NCI-H524 treated with DMSO at 0.1 percent for 48 hours (cell line): ENCODE measurements at places on chromosomes 5 and 9.

- DNase-seq, result no peak
Observed at GRCh38 chr9:31166516-31166915, 1217.9 kb upstream of the ACO1 start.

DNA sequence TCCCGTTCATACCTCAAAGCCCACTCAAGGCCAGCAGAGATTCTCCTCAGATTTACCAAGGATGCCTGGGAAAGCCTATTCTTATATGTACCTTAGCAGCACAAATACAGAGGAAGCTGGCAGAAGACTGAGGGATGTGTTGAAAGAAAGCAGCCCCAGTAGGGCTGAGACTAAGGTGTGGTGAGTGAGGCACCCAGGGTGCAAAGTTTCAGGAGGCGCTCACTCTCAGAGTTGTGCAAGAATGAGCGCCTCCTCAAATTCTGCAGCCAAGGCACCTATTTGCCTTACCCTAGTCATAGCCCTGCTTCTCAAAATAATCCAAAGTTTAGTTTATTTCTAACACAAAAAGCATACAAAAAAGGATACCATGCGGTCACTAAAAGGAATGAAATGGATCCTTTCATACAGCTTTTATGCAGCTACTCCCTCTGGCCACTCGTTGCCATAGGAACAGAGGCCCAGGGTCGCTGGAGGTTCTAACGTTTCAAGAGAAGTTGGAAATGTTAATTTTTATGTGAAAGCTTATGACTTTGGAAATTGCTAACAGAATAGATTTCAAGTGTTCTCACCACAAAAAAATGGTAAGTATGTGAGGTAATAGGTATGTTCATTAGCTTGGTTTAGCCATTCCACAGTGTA lies 79.7 kb upstream of the SMIM23 start:
- no peak for DNase-seq

- DNase-seq, result no peak
Observed at GRCh38 chr5:148836272-148837250, 10.2 kb downstream of the ADRB2 start.

- no peak for DNase-seq
Observed at GRCh38 chr5:150625164-150625535, 15.3 kb upstream of the SYNPO start.

DNA sequence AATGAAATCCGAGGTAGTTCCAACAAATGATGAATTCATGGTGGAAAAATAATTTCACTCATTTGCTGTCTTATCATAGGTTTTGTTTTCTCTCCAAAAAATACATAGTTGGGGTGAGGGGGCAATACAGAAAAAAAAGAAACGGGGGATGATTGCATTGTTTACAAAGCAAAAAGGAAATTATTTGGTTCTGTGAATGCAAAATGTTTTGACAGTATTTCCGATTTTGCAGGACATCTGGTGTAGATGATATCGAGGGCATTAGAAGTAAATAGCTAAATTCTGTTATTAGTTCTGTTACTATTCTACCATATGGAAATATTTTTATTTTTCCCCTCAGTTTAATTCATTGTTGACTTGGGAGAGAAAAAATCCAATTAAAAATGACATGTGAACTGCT lies 201.7 kb downstream of the MARCHF11 start:
- DNase-seq, result no peak

GRCh38 chr5:83844449-83845068 lies 123.9 kb upstream of the HAPLN1 start:
- no peak for DNase-seq

- DNase-seq, result no peak
Observed at GRCh38 chr5:179823937-179824744, 3.4 kb downstream of the SQSTM1 start.

DNA sequence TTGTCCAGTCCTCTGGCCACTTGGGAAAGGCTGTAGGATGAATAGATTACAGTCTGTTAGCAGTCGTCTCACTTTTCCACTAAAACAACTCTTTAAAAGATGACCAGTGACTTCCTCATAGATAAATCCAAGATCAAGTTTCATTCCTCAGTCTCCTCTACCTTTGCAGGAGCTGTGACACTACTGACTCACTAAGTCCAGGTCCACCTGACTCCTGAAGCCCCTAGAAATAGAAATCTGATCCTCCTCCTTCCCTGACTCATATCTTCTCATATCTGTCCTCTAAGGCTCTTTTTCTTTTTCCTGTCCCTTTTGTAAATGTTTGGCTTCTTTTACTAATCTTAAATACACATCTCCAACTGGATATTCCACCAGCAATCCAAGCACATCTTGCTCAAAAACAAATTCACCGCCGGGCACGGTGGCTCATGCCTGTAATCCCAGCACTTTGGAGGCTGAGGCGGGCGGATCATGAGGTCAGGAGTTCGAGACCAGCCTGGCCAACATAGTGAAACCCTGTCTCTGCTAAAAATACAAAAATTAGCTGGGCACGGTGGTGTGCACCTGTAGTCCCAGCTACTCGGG lies 2.6 kb downstream of the CCDC125 start:
- no peak for DNase-seq

DNA sequence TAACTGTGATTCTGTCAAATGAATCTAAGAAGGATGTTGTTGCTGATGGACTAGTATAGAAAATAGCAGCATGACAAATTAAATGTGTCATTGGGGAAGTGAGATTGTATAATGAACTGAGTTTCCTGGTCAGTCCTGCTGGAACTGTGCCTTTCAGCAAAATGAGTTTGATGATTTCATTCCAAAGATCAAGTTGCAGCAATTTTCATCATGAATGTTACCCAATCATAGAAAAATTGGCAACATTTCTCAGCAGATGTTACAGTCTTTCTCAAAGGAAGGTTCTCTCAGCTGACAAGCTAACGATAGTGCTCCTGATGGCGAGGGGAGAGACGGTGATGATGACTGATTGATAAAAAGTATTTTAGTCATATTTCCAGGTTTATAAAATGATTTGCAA lies 10.7 kb downstream of the PCDHAC2 start:
- no peak for DNase-seq

DNA sequence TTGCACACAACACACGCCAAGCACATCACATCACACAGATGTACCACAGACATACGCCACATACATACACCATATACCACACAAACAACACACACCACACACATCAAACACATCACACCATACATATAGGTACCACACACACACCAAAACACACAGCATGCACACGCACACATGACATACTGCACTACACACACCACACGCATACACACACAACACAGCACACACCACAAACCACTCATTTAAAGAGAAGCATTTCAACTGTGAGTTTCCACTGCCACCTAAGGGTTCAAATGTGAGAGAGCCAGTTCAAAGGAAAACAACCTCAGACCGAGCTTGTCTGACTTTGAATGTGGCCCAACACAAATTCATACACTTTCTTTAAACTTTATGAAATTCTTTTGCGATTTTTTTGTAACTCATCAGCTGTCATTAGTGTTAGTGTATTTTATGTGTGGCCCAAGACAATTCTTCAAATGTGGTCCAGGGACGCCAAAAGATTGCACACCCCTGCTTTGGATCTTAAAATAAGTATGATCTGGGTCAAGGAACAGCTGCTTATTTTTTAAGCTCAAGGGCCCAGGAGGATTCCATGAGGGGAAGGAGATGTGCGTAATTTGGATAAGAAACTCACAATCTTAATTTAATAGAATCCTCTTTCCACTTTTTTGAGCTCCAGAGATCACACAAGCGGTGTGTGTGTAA lies 494.6 kb downstream of the GADD45G start:
- peak; percentile 34 for DNase-seq

GRCh38 chr9:82423700-82424099 lies 435.1 kb downstream of the SPATA31D1 start:
- no peak for DNase-seq

- DNase-seq, result no peak
Observed at GRCh38 chr5:14039576-14039975, 95.1 kb upstream of the DNAH5 start.

DNA sequence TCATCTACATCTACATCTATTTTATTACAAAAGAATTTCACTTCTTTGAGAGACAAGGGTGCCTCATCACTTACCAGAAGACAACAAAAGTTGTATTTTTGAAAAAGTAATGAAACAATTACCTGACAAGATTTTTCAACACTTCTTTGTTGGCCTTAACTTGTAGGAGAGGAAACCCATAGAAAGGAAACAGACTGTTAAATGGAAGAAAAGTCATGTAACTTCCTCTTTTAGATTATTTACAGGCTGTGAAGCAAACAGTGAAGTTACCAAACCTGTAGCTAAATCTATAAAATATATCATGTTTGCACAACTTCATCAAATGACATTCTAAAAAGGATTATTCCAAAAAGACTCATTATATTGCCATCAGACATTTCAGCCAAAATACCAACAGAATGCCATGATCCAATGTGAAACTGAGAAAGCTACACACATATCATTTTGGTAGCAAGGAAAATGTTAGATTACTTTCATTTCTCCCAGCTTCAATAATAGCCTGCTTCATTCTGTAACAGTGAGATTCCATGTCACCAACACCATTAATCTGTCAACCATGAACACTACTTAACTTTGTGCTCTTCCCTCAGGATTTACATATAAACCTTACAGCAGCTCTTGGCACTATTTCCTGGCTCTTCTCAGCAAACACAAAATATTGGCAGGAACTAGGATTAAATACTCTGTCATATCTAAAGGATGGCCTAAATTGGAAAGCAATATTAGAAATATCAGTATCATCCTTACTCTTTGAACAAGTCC lies 122.5 kb downstream of the MCTP1 start:
- no peak for DNase-seq

- DNase-seq, result no peak
Observed at GRCh38 chr5:40879163-40879942, 29.9 kb upstream of the C7 start.

DNA sequence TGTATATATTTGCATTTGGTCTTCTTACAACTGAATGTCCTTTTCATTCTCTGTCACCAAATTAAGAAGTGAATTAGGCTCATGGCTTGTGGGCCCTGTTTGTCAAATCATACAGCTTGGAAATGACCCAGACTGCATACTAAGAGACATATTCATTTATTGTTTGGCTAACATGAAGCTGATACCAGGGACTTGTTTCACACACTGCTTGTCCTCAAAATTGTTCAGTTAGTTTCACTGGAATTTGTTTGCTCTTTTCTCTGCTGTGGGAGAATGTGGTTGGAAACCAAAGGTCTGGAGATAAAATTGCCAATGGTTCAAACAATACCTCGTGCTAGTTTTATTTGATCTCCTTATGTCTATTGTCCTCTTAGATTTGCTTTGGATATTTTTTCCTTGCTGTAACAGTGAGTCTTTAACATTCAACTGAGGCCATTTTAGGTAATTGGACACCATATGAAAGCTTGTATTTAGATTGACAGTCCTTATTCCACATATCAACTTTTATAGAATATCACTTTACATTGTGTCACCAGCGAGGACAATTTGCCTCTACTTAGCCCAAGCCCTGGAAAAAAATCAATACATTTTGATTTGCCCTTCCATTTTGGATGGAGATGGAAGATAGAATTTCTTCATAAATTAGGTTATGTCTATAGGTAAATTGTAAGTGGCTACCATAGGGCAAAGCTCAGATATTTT lies 144.3 kb upstream of the MTAP start:
- DNase-seq, result no peak

- DNase-seq, result no peak
Observed at GRCh38 chr5:117859176-117859575, 1129.2 kb downstream of the DTWD2 start.

- DNase-seq, result no peak
Observed at GRCh38 chr5:35442885-35443639, 174.6 kb upstream of the SPEF2 start.

DNA sequence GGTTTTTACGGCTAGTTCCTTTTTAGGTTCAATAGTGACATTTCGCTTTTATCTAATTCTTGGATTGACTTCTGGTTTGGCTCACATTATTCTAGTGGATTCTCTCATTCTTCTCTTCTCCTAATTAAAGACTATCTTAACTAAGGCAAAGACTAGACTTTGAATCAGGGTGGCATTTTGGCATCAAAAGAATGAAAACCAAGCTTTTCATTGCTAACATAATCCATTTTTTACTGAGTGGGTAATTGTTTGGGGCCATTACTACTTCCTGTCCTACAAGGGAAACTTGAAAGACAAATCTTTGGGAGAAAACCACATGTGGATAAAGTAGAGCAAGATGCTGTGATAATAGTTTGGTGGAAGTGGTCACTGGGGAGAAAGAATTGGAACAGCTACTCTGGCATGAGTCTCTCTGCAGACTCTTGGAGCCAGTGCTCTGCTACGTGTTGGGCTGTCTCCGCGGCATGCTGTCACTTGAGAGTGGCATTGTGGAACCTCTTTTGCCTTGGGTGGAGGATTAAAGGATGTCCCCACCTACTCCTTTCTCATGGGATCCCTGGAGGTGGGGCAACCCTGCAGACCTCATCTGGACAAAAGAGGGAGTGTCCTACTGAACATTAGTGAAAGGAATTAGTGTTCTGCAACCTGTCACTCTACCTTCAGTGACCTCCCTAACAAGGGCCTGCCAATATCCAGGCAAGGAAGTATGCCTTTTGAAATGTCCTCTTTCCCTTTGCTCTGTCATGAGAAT lies 280.4 kb downstream of the PSAT1 start:
- DNase-seq, result no peak

GRCh38 chr5:139565411-139566305 lies 4.5 kb downstream of the UBE2D2 start:
- no peak for DNase-seq

GRCh38 chr9:23537192-23538066 lies 288.6 kb downstream of the ELAVL2 start:
- DNase-seq, result peak; percentile 85

GRCh38 chr5:101271416-101271815 lies 368.3 kb upstream of the ST8SIA4 start:
- no peak for DNase-seq

- no peak for DNase-seq
Observed at GRCh38 chr9:71036501-71036900, 84.9 kb downstream of the TRPM3 start.

GRCh38 chr5:144788556-144788955 lies 617.9 kb downstream of the KCTD16 start:
- DNase-seq, result no peak

GRCh38 chr5:180675036-180675635 lies 25.7 kb upstream of the FLT4 start:
- DNase-seq, result no peak

DNA sequence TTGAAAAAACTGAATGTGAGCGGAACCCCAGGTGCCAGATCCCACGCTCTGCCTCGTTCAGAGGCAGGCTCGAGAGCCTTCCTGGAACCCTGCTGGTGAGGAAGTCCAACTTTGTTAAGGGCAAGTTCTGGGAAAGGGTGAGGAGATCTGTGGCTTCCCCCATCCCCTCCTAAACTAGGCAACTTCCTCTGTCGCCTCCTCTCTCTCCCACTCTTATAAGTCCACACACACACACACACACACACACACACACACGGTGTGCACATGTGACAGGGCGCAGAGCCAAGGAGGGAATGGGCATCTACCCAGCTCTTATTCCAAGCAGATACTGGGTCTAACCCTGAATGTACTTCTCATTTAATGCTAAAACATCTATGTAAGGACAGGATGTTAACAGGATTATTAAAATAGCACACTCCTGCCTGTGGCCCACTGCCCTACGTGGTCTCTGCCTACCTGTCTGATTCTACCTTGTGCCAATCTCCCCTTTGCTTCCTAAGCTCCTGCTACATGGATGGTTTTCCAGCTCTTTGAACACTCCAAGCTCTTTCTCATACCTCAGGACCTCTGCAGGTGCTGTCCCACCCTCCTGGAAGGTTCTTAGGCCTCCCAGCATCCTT lies 72.4 kb upstream of the FBXW11 start:
- DNase-seq, result peak; percentile 1
